Activated CD8-positive, alpha-beta memory T cell treated with anti-CD3 and anti-CD28 coated beads, Interleukin-2, amount 10 ng/mL, durations not matched to agents 7 days and 5 days (primary cell): ENCODE measurements at places on chromosomes 1 and 21.

DNA sequence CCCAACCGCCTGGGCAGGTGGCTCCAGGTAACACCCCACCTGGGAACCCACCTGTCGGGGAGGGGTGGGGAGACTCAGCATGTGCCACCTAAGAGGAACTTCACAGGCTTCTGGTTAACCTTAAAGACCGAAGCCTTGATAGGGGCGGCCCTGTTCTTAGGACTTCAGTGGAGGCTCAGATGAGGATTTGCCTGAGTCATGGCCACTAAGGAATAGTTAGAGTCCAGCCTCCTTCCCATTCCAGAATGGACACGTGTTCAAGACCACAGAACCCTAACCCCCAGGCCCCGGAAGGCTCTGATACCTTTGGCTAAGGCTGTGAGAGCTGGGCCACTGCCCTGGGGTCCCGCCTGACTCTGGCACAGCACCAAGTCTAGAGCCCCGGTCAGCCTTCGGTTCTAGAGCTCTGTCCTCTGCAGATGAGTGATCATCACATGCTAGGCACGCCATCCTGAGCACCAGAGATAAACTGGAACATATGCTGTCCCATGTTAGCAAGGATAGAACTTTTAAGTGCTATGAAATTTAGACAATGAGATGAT lies 20.3 kb downstream of the PADI6 start:
- DNase-seq = no peak

GRCh38 chr1:233440951-233441401 lies 113.5 kb downstream of the MAP3K21 start:
- no peak for DNase-seq

DNA sequence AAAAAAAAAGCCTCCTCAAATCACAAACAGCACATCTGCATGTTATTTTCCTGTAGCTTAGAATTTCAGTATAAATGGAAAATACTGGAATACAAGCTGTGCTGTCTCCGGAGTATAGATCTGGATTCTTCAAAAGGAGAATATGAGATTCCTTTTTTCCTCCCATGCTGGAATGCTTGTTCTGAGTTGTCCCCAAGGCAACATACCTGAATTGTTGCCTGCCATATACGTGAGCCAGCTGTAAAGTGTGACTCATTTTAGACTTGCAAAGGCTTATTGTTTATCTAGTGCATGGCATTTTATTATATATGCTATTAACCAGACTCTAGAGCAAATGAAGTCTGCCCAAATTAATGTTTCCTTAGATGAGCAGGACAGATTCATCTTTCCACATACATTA lies 95.0 kb upstream of the C1orf105 start:
- no peak for DNase-seq

GRCh38 chr21:37227071-37228002 lies 39.8 kb downstream of the VPS26C start:
- DNase-seq = no peak

GRCh38 chr1:78958711-78959110 lies 47.8 kb downstream of the ADGRL4 start:
- DNase-seq = no peak

- DNase-seq = no peak
Observed at GRCh38 chr1:183676586-183677189, 23.6 kb upstream of the APOBEC4 start.

GRCh38 chr1:1039145-1039910 lies 19.4 kb downstream of the AGRN start:
- DNase-seq = peak; percentile 80

GRCh38 chr1:1359664-1360468 lies 1.5 kb upstream of the MXRA8 start:
- no peak for DNase-seq

DNA sequence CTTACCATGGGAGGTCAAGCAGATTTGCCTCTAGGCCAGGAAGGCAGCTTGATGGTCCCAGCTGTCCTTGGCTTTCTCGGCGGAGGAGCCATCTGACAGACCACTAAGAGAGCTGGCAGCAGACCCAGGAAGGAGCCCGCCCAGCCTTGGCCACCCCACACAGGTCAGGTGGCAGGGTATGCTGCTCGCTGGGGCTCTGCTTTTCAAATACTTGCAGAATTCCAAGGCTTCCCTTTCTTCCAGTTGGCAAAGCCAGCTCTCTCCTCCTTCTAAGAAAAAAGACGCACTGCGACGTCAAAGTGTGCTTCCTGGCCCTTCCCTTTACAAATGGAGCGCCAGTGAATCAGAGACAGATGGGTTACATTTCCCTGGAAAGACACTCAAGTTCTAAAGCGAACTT lies 229.4 kb downstream of the CACNA1E start:
- DNase-seq = no peak

DNA sequence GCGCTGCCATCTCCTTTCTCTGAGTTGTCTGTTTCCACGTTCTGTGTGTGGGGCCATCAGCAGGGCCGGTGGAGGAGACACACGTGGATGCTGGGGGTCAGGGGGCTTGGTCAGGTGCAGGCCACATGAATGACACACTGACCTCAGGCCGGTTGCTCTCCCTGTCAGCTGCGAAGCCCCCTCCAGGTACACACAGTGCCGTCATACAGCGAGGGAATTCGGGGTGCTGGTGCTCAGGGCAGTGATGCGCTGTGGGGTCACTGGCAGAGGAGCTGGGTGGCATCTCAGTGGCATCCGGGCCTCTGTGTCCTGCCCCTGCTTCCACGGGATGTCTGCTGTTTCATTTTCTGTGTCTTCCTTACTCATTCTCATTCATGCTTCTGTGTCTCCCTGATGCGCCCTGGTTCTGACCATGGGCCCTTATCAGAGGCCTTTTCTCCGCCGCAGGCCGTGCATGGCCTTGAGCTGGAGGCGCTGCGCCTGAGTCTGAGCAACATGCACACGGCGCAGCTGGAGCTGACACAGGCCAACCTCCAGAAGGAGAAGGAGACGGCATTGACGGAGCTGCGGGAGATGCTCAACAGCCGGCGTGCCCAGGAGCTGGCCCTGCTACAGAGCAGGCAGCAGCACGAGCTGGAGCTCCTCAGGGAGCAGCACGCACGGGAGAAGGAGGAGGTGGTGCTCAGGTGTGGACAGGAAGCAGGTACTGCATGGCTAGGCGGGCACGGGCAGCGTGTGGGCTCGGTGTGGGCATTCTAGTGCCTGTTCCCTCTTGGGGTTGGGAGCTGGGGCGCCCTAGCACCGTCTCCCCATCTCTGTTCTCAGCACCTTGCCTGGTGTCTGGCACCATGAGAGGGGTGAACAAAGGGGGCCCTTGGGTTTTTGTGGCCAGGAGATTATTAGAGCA lies 22.6 kb downstream of the PCNT start:
- no peak for DNase-seq

DNA sequence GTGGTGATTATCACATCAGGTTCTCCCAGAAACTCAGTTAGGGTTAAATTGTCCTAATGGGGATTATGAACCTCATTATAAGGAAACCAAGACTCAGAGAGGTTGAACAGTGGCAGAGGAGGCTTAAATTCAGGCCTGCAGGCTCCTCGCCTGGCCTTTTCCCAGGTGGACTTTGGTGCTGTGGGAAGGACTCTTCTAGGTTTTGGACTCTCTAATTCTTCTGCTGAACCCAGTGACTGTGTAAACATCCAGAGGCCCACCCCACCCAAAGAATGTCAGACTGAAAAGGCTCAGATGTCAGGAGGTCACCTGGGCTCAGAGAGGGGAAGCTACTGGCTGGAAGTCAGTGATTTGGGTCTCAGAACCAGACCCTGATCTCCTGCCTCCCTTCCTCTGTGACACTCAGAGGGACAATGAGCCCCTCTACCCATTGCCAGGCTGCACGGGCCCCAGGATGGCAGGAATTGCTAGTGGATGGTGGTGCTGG lies 2.5 kb downstream of the ZNF362 start:
- no peak for DNase-seq

DNA sequence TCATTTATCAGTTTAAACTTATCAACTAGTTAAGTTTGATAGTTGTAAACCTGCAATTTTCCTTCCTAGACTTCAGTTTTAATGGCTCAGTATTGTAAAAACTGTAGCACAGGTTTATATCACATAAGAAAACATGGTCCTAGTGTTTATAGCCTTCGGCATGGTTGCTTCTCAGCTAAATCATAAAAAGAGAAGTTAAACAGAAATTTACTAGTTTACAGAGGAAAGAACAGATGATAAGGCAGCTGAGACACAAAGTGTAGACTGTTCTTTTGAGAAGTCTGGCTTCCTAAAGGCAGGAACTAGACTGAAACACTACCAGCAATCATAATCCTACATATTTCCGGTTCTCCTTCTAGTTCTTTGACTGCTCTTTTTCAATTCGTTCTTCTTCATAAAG lies 39.8 kb downstream of the WNT2B start:
- no peak for DNase-seq

DNA sequence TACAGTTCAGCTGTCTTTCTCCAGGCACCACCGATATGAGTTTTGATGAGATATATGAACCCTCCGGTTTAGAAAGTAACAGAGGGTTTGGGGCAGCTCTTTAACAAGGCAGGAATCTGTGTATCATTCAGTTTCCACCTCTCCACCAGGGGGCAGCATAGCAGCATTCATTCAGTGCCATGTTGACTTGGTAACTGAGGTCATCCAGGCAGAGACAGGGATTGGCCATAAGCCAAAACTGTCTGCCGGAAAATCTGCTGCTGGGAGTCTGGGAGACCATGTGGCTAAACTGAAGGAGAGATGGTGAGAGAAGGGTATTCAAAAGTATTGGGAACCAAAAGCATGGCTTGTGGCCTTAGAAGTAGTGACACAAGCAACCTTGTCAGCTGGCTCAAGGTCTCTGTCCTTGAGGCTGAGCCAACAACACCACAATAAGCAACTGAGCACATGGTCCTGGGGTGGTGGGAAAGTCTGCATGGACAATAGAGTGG lies 98.5 kb downstream of the LMX1A start:
- DNase-seq = peak; percentile 56

GRCh38 chr1:34113887-34114286 lies 51.1 kb downstream of the CSMD2 start:
- no peak for DNase-seq

DNA sequence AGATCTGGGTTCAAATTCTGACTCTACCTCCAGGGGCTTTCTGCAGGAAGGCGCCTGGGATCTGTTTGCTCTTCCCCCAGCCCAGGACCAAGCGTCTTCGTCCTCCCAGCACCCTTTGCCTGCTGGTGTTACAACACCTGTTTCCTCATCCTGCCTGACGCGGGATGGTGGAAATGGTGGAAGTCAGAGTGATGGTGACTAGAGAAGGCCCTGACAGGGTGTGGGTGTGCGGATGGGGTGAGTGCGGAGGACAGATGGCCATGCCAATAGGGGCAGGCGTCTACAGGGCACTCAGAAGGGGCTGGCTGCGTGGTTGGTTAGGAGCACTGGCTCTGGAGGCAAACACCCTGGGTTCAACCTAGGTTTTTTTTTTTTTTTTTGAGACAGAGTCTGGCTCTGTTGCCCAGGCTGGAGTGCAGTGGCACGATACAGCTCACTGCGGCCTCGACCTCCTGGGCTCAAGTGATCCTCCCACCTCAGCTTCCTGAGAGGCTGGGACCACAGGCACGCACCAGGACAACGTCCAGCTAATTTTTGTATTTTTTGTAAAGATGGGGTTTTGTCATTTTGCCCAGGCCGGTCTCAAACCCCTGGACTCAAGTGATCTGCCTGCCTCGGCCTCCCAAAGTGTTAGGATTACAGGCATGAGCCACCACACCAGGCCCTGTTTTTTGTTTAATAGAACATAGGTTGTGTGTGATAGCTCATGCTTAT lies 1.5 kb downstream of the THEMIS2 start:
- no peak for DNase-seq

DNA sequence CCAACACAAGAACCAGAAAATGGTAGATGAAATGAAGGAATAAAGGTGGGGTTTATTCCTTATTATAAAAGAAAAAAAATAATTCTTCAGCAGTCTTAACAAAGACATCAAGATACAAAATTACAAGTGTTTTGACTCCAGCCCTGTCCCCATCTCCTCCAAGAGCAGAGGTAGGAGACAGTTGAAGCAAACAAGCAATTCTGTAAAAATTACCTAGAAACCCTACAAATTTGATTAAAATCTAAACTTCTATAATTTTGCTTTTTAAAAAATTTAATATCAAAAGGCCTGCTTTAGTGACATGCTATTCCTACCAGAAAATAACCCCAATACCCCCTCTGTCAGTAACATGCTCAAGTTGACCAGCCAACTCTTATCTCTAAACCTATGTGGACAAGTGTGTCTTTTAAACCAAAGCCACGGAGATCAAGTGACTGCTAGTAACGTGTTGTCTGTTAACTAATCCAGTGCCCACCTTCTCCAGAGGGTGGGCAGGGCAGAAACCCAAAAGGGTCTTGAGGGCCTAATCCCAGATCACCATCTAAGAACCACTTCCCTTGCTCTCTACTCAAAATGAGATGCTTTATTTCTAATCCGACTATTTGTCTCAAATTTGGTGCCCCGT lies 8.4 kb downstream of the GLUL start:
- DNase-seq = no peak

DNA sequence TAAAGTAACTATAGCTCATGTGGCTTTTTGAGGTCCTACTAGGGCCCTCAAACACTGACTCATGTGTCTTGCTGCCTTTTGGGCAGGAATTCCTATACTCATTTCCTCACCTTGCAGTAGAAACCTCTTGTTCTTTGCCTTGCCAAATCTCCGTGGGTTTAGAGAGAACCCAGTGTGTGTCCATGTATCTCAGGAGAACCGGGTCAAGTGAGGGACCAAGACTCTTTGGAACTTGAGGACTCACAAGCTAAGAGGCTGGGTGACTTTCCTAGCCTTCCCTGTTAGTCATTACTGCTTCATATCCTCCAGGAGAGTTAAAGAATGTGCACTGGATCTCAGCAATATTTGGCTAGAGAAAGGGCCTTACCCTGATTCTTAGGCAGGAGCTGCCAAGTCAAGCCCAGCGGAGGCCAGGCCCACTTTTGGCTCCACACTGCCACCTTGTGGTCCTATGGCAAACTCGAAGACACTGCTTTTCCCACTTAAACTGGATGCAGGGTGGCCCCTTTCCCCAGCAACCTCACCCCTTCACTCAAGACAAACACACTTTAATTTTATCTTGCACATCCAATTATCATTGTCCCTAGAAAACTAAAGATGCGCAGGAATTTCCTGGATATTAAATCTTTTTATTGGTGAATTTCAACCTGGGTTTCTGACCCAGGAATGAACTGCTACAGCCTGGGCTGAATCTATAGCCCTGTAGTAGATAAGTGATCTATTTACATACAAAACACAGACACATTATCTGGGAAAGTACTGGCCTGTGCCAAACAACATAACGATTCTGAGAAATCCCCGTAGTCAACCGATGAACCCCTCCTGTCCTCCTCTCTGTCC lies 10.6 kb downstream of the AVPR1B start:
- DNase-seq = peak; percentile 81
